ENCODE measurements at places on chromosomes 6 and 20. TPM values are rescaled to one million over a fixed set of nuclear protein-coding genes. Genes with fewer than 3 reads are reported as not detected.

The BPIFB4 gene
- not detected for total RNA-seq

The RIPPLY2 gene
- not detected for total RNA-seq

The ZNF311 gene
- 0.62 TPM for total RNA-seq

The CAGE1 gene
- total RNA-seq: 0.11 TPM

The HCK gene
- total RNA-seq: 8.2 TPM

DNA sequence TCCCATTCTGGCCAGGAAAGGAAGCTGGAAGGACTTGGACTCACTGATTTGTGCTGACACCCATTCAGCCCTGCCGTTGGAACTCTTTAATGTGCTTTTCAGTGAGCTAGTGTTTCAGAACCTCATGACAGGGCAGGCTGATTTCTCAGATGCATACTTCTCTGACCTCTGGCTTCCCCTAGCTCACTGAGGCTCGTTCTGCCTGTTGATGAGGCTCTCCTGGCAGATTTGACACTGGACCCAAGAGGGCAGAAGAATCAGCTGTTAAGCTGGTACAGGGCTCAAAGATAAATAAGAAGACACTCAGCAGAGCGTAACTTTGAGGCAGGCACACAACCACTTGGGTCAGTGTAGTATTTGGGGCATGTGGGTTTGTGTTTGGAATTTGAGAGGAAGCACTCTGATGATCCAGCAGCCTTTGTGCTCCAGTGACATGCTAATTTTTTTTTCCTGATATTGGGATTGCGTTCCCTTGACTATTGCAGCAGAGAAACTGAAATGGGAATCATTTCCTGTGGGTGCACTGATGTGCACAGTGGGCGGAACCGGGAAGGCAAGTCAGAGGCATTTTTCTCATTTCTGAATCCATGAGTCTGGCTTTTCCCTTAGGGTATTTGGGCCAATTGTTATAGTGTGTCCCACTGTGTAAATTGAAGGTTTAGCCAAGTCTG lies 80.2 kb downstream of the CARMIL1 start:
- DNase-seq: peak; percentile 48

GRCh38 chr6:25700761-25701160 lies 48.7 kb downstream of the SCGN start:
- no peak for DNase-seq

DNA sequence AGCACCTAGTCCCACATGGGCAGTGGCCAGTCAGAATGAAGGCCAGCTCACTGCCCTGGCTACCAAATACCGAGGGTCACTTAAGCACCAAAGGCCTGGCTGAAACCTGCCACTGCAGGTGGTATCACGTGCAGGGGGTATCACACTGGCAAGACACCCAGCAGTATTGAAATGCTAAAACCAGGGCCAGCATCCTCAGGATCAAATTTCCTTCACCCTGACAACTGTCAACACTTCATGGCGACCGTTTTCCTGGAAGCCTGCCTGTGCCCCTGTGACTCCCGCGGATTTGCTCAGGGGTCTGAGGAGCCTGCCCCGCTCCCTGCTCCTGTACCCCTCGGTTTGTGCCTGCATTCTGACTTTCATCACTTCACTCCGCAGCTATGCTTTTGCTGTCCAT lies 151.1 kb downstream of the TTLL2 start:
- no peak for DNase-seq

DNA sequence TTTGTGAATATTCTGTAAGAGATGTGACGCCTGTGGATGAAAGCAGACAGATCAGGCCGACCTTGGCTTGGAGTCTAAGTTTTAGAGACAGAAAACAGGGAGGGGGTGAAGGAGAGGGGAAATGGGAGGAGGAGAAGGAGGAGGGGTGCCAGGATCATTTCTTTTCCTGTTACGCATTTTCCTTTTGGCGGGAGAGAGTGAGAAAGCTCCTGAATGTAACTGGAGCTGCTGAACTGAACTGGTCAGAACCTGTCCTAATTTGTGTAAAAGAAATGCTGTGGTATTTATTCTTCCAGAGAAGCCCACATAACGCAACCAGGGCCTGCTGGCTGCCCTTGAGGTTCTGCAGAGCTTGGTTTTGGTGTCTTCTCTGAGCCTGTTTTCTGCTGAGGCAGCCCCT lies 41.9 kb downstream of the UTRN start:
- DNase-seq: no peak

DNA sequence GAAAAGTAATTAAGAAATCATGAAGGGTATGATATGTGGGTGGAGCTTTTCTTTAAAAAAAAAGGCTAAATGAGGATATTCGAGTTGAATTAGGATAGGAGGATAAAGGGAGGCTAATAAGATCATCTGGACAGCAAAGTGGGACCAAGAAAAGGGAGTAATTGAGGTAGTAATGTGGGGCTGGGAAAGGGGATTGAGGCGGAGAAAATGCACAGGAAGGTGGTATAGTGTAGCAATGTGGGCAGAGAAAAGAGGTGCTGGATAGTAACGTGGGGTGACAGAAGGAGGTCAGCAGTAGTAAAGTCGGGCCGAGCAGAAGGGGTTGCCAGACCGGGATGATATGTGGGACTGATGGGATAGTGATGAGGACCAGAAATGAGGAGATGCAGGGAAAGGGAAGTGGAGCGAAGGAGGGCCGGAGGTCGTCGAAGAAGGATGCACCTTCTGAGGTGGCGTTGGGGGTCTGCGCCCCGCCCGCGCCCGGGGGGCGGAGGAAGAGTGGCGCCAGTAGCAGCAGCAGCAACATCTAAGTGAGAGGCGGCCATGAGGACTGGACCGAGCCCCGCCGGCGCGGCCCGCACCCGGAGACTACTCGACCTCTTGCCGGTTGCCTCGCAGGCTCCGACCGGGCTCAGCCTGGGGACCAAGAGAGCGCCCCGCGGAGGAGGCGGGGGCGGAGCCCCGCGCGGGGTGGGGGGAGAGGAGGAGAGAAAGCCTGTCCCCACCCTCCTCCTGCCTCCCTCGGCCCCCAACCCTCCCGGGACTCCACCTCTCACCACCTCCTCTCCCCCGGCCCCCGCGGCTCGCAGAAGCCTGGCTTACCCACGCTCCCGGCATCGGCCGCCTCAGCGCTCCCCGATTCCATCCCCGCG lies 887 bp downstream of the GABBR1 start:
- DNase-seq: peak; percentile 91

- DNase-seq: no peak
These were observed 78.3 kb upstream of the MMS22L start for GRCh38 chr6:97361286-97361685.

DNA sequence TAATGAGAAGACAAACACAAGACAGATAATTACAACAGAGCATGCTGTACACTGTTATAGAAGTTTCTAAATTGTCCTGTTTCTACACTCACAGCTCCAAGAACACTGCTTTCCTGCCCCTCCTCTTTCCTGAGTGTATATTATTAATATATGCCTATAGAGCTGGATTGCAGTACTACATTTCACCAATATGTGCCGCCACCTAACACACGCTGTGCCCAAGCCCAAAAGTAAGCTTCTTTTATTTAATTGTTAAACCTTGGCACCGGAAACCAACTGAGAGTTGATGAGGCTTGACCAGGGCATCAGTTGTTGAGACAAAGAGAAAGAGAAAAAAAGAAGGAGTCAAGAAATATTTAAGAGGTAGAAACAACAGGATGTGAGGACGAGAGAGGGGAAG lies 16.0 kb upstream of the PTPRT start:
- no peak for DNase-seq

GRCh38 chr6:153553627-153554026 lies 422.5 kb upstream of the RGS17 start:
- DNase-seq: no peak

DNA sequence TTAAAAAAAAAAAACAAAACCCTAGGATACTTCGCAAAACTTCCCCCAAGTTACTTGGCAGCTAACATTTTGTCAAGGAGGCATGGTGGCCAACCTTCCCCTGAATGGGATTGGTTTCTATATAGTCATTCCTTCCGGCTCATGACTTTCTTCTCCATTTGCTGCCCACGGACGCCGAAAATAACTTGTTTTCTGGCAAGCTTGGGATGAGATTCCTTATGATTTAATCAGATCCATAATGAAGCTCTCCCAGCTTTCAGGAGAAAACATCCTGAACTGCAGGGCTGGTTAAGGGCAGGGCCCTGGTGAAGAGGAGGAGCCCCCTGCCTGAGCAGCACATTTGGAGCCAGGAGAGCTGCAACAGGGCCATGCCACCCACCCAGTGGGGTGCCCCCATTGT lies 49.9 kb downstream of the PPP1R16B start:
- no peak for DNase-seq

GRCh38 chr6:117505311-117505710 lies 22.8 kb downstream of the DCBLD1 start:
- no peak for DNase-seq

DNA sequence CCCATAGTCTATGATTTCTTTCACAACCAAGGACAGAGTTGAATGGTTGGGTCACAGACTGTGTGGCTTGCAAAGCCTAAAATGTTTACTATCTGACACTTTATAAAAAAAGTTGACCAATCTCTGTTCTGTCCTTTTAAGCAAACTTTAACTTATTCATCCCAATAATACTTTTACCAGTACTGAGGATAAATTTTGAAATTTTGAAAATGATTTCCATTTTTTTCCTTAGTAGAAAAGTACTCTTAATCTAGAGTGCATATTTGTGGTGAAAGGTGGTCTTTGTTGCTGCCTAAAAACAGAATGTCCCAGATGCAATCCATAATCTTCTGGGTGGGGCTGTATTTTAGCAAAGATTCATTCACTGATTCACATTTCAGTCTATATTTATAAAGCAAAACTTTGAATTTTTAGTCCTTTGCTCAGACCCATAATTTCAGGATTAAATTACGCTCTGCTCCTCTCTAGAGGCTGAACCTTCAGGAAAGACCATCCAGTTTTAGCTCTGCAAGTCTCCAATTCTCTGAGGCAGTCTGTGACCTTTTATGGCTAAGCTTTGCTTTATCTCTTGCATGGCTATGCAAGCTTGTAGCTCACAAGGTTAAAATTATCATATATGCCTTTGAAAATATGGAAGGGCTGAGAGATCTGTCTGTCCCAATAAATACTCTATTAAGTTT lies 573.5 kb downstream of the COL12A1 start:
- no peak for DNase-seq

GRCh38 chr6:128806261-128806660 lies 76.7 kb upstream of the LAMA2 start:
- DNase-seq: peak; percentile 12

Measured in right cardiac atrium (tissue), 5 donors.